ENCODE measurements at places on chromosomes 13 and 19. TPM values are rescaled to one million over a fixed set of nuclear protein-coding genes. Genes with fewer than 3 reads are reported as not detected.
A peak's percentile ranks its signal among the peaks of the same experiment; 100 is the strongest.

GRCh38 chr19:840519-841206 lies at the start of gene PRTN3:
TSS of gene PRTN3 (plus strand) at chr19:840999. CDS start at chr19:841009, 10 bp downstream.
- DNase-seq, result no peak

- DNase-seq, result no peak
Measured at GRCh38 chr13:45257638-45258333, 56.9 kb upstream of the KCTD4 start.

DNA sequence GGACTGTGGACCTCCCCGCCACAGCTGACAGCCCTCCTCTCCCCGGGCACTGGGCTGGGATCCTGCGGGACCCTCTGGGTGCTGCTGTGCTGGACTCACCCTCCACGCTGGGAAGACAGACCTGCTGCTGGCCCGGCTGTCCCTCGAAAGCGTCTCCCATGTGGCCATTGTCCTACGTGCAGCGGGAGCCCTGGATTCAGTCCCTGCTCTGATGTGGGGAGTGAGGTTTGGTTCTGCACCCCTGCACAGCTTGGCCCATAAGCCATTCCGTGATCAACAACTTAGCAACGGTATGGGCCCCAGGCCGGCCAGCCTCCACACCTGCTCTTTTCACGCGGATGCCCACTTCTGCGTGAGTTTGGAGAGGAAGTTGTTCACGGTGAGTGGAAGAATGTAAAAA lies 195.2 kb downstream of the TEX29 start:
- no peak for DNase-seq

DNA sequence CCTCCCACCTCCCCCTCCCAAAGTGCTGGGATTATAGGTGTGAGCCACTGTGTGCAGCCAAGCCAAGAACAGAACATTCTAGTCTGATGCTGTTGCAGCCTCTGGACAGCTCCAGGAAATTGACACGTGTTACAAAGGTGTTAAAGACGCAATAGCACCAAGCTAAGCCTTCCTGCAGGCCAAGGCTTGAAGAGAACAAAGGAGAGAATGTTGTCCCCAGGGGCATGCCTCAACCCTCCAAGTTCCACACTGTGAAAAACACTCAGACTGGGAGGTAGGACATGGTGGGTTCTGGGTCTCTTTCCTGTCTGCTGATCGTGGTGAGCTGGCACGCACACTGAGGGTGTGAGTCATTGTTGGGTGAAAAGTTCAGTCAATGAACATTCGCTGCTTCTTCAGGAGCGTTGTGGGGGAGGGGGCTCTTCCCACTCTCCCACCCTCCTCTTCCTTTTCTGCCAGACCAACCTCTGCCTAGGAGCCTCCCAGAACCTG lies 5.3 kb upstream of the PTPRS start:
- DNase-seq, result no peak

DNA sequence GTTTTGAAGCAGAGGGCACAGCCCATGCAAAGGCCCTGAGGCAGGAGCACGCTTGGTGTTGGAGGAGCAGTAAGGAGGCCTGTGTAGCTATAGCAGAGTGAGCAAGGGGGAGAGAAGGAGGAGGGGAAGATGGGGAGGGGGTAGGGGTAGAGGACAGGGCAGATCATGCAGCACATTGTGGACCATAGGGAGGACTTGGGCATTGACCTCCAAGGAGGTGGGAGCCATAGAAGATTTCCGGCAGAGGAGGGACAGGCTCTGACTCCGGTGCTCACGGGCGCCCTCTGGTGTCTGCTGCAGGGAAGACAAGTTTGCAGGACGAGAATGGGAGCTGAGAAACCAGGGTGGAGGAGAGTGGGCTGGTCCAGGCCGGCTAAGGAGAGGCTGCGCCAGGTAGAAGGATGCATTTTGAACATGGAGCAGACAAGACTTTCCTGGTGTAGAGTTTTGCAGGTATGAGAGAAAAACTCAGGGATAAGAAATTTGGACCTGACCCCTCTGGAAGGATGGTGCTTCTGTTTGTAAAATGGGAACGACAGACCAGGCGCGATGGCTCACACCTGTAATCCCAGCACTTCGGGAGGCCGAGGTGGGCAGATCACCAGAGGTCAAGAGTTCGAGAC lies 13.7 kb upstream of the CREB3L3 start:
- peak; percentile 87 for DNase-seq

DNA sequence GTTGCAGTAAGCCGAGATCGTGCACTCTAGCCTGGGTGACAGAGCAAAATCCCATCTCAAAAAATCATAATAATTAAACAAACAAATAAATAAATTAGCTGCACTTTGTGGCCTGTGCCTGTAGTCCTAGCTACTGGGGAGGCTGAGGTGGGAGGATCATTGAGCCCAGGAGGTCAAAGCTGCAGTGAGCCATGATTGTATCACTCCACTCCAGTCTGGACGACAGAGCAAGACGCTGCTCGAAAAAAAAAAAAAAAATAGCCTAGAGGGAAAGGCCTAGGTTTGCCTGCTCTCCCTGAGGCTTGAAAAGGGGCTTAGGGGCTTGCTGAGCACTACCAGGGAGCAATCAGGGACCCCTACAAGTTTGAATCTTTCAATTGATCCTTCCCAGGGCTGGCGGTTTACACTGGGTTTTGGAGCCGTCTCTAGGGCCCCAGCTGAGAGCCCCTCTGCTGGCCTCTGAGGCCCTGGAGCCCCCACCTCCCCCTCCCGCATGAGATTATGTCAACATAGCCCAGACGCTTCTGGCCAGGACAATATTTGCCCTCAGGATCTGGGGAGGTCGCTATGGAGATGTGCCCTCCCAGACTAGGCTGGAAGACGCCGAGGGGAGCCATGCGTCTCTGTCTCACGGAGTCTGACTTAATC lies 10.4 kb upstream of the GIPR start:
- DNase-seq, result no peak

DNA sequence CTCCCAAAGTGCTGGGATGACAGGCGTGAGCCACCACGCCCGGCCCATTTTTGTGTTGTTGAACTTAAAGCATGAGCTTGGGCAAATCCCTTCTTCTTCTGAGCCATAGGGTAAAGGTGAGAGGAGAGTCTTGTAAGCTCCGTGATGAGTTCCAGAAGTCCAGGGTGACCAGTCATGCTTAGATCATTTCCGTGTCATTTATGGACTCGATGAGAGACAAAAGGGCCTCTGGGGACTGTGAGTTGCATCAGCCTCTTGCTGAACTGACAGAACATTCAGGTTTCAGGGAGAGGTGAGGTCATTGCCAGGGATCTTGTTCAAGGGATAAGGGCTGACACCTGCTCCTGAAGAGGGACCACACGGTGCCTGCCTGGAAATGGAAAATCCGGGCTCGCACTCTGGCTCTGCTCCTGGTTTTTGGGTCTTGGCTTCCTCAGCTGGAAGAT lies 53.6 kb downstream of the GADD45B start:
- no peak for DNase-seq

TMPRSS9 gene
- 0.12 TPM for total RNA-seq

ZNF709 gene
- total RNA-seq, result 8.8 TPM

MYO16 gene
- total RNA-seq, result 3.0 TPM

- DNase-seq, result peak; percentile 3
Measured at GRCh38 chr19:23394511-23394910, 760 bp downstream of the ZNF91 start.

GRCh38 chr19:15466851-15467733 lies 2.7 kb upstream of the RASAL3 start:
- no peak for DNase-seq

DNA sequence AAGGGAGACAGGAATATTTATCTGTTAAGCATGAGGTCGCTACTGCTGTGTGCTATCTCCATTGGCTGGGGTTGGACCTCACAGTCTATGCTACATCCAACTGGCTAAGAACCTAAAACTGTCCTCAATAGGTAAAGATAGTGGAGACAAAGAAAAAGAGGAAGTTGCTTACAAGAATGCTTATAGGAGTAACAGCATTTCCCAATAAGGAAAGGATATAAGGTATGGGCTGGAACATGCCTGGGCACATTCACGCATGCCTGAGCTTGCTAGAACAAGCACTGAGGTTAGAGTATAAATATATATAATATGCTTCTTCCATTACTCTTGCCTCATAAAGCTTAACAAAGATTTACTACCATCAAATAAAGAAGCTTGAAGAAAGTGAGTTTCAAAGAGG lies 47.9 kb upstream of the CEACAM21 start:
- DNase-seq, result no peak
